A549 treated with dexamethasone at 1 μM for 4 hours (cell line): ENCODE measurements at places on chromosomes 12 and 14. TPM values are rescaled to one million over a fixed set of nuclear protein-coding genes. Genes with fewer than 3 reads are reported as not detected.

The KLHDC1 gene
- 0.23 to 0.48 TPM (median 0.41 TPM) in 5 replicates for total RNA-seq

The PRPF40B gene
- total RNA-seq: 4.2 to 6.7 TPM (median 6.2 TPM) in 5 replicates

The TMBIM6 gene
- 389 to 531 TPM (median 511 TPM) in 5 replicates for total RNA-seq

The AKAP5 gene
- 0.26 to 0.49 TPM (median 0.33 TPM) in 5 replicates for total RNA-seq

The COCH gene
- 21.4 to 25.7 TPM (median 23.9 TPM) in 5 replicates for total RNA-seq

The TTC7B gene
- total RNA-seq: 16.8 to 20.8 TPM (median 17.6 TPM) in 5 replicates

The ART4 gene
- 0.15 TPM in 1 of 5 replicates, not detected in the others for total RNA-seq

The LRP1 gene
- total RNA-seq: 9.7 to 18.2 TPM (median 14.8 TPM) in 5 replicates

The PHC1 gene
- total RNA-seq: 7.8 to 11.0 TPM (median 10.9 TPM) in 5 replicates

The PTPRO gene
- 0.06 to 0.24 TPM (median 0.09 TPM) in 5 replicates for total RNA-seq

The SLC7A8 gene
- 2.1 to 3.2 TPM (median 2.8 TPM) in 5 replicates for total RNA-seq

The SLC17A8 gene
- total RNA-seq: 0.05 to 0.06 TPM in 2 of 5 replicates, not detected in the others

The CTSG gene
- total RNA-seq: not detected in 5 replicates

The PLA2G1B gene
- 0.18 TPM in 1 of 5 replicates, not detected in the others for total RNA-seq

The CFAP54 gene
- 0.98 to 1.6 TPM (median 1.4 TPM) in 5 replicates for total RNA-seq

The MYF6 gene
- total RNA-seq: not detected in 5 replicates
